GM04503 (cell line): ENCODE measurements at places on chromosomes 13 and 19.

- DNase-seq = no peak
Observed at GRCh38 chr19:12782174-12782423, 6.7 kb upstream of the HOOK2 start.

DNA sequence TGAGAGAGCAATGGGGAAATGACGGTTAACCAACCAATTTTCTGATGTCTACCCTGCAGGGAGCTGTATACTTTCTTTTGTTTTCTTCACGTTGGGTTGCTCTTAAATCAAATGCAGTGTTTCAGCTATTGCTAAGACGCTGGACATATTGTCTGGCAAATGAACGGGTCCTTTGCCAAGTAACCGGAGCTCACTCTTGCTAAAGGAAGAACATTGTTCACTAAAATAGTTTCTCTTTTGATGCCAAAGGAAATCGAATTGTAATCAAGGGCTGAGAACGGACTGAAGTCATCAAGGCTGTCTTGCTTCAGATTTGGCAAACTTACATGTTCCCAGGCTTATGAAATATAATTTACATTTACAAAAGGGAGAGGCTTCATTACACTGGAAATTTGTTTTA lies 142.3 kb upstream of the ARGLU1 start:
- DNase-seq = no peak

DNA sequence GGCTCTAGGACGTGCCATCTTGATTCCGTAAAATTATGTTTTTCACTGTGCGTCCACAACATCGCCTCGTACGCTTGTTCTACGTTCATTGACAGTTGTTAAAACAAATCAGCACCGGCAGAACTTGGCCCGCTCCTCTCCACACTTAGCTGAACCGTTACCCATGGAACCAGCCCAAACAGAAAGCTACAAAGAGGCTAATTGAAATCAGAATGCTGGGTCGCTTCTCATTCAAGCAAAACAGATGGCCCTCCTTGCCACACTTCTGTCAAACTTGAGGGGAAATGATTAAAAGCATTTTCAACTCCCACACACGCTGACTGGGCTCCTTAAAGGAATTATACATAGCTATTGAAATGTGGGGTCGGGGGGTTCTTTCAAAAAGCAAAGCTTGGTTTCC lies 71.6 kb downstream of the TM9SF2 start:
- no peak for DNase-seq

- no peak for DNase-seq
Observed at GRCh38 chr19:46736531-46737297, 9.1 kb upstream of the FKRP start.

- DNase-seq = no peak
Observed at GRCh38 chr13:77831866-77832265, 86.8 kb downstream of the EDNRB start.

GRCh38 chr13:34250151-34250670 lies 432.3 kb downstream of the RFC3 start:
- DNase-seq = no peak

DNA sequence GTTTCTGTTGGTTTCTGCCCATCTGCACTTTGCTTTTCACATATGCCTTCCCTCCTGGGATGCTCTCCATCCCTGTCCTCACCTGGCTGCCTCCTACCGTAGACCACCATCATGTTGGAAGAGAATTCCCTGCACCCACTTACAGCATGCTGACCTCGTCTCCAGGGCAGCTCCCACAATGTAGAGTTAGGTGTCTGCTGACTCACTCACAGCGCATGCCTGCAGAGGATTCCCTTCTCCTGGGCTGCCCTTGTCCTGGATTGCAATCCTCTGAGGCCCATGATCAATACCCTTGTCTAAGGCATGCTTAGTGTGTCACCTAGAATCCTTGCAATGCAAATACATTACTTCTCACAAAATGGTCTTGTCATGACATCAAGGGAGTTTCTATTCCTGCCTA lies 43.6 kb downstream of the STOML3 start:
- DNase-seq = no peak

DNA sequence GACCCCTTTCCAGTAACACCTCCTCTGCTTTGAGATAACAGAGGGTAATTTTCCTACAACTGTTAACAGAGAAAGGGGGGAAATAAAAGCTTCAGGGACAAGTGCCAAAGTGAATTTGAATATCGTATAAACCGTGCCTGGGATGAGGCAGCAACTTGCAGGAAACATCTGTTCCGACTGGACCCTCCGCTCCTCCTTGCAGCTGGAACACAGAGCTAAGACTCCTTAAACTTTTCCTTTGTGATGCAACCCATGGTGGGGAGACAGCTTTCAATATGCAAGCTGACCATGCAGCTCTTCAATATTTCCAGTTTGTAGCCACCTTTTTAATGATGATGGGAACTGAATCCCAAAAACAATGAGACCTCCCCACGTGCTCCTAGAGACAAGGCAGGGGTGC lies 432.6 kb downstream of the ZNF536 start:
- DNase-seq = no peak

DNA sequence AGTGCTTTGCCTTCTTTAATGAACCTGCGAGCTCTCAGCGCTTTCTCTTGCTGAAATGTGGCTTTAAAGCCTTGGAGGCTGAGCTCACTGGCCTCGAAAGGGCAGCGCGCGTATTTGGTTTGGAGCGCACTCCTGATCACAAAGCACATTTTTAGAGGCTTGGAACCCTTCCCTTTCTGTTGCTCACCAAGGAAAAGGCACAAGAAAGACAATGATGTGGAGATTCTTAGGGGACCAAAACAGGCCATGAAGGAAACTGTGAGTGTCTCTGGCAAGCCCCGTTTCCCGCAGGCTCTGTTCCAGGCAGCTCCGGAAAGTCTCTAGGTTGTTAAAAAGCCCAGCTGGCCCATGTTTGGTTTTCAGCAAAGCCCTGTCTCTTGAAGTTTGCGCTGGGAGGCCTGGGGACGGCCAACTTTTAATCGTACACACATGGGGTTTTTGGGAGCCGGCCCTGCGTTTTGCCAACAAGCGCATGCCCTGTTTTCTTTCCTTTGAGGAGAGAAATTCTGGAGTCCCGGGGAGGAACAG lies 9.4 kb upstream of the SPC24 start:
- DNase-seq = peak; percentile 95

- DNase-seq = no peak
Observed at GRCh38 chr19:17846146-17846545, 1.6 kb downstream of the JAK3 start.

DNA sequence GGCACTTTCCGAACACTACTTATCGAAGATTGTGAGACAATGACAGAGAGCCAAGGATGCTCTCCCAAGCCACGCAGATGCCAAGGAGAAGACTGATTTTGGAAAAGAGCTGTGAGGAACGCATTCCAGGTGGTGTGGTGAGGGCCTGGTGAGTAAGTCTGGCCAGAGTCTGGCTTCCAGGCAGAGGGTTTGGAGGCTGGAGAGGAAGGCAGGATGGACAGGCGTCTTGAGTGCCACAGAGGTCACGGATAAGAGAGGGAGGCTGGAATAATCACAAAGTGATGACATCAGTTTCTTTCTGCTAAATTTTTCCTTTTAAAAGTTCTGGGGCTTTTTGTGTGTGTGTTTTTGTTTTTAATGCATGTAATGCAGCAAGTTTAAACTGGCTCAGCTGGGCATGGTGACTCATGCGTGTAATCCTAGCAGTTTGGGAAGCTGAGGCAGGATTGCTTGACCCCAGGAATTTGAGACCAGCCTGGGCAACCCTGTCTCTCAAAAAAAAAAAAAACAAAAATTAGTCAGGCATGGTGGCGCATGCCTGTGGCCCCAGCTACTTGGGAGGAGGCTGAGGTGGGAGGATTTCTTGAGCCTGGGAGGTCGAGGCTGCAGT lies 235.1 kb downstream of the NALCN start:
- no peak for DNase-seq

GRCh38 chr13:113759525-113760137 lies 605 bp downstream of the TMEM255B start:
- no peak for DNase-seq
